ENCODE measurements at places on chromosomes 1 and 21. TPM values are rescaled to one million over a fixed set of nuclear protein-coding genes. Genes with fewer than 3 reads are reported as not detected.
A peak's percentile ranks its signal among the peaks of the same experiment; 100 is the strongest.

DNA sequence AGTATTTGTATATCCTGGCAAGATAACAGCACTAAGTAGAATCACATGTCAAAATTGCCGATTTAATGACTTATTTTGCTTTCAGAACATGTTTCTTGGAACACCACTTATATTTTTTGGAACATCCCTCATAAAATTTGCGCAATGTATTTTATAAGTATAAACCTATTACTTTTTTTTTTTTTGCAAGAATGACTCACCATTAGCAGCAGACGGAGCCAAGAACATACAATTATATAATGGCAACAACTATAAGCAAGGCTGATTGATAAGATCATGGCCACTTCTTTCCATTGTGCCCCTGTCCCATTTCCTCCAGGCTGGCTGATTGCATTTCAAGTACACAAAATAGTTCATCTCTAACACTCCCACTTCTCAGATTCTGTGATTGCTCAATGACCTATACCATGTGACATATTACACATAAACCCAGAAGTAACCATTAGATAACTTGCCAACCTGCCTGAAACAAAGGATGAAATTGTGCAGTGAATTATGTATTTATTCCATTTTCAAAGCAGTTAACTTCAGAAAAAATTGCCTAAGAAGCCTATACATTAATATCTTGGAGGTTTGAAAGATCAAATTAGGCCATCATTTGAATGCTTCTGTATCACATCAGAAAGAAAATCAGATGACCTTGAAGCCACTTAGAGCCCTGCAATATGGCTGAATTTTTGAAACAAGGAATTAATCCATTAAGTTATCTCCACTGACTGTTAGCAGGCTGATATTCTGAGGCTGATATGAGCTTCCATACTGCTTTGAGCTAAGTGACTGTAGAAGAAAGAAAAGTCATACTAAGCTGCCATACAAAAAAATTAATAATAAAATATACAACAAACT, 77.8 kb upstream of the PRMT6 start:
- no peak overlapping the region for H3K4me3 ChIP-seq
- H3K36me3 ChIP-seq: peaks cover 5% of the 10 kb centered on the region
- H3K27ac ChIP-seq: no peak overlapping the region

GRCh38 chr1:201396861-201397464, 2.2 kb downstream of the LAD1 start:
- no peak overlapping the region for H3K4me3 ChIP-seq
- no peak for DNase-seq
- no peak overlapping the region for H3K27ac ChIP-seq
- H3K4me1 ChIP-seq: no peaks in the 10 kb centered on the region
- peaks cover 5% of the 10 kb centered on the region for H3K27me3 ChIP-seq

- DNase-seq: peak; percentile 73
- no peak overlapping the region for H3K27ac ChIP-seq
- H3K4me1 ChIP-seq: peaks cover 2% of the 10 kb centered on the region
- no peaks in the 10 kb centered on the region for H3K27me3 ChIP-seq
- H3K4me3 ChIP-seq: no peak overlapping the region
Observed at GRCh38 chr21:43884012-43884860, 19.2 kb downstream of the AGPAT3 start.

- H3K27ac ChIP-seq: no peak overlapping the region
- DNase-seq: no peak
- no peaks in the 10 kb centered on the region for H3K4me1 ChIP-seq
- peak overlapping the region; percentile 99 for H3K4me3 ChIP-seq
Observed at GRCh38 chr1:67429528-67430357, 459 bp downstream of the SERBP1 start.

DNA sequence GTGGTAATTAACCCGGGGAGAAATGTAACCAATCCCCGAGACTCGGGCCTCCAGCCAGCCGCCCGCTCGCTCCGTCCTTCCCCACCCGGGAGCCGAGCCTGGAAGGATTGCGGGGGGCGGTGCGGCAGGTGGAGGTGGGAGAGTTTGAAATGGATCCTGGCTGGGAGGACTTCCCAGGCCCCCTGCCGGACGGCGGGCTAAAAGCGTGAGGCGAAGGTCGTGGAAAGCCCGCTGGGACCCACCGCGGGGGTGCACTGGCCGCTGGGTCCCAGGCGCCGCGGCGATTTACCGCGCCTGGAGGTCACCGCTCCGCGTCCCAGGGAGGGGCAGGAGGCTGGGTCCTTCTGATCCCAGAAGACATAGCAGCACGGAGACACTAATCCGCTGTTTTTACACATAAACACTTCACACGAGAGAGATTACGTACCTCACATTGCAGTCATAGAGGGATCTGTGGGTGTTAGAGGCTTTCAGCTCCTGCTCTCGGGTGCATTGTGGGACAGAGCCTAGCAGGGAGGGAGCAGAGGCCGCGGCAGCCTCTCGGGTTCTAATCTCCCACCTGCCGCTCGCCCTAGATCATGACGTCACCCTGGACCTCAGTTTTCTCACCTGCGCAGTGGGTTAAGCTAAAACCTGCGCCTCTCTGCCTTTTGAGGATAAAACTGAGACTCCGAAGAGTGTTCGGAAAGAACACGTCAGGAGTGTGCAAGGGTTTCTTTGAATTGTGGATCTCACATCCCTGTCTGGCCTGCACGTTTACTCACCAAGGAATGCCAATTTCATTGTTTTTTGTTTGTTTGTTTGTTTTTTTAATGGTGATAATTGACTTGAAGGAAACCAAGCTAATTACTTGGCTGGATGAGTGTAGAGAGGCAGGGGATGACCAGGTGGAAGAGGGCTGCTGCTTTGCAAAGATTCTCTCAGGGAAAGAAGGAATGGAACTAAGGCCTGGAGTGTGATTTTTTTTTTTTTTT, 17.1 kb upstream of the TMEM9 start:
- H3K36me3 ChIP-seq: no peaks in the 10 kb centered on the region
- no peaks in the 10 kb centered on the region for H3K4me1 ChIP-seq
- H3K27ac ChIP-seq: no peak overlapping the region
- DNase-seq: peak; percentile 62
- H3K27me3 ChIP-seq: no peaks in the 10 kb centered on the region
- H3K4me3 ChIP-seq: peak overlapping the region; percentile 81

DNA sequence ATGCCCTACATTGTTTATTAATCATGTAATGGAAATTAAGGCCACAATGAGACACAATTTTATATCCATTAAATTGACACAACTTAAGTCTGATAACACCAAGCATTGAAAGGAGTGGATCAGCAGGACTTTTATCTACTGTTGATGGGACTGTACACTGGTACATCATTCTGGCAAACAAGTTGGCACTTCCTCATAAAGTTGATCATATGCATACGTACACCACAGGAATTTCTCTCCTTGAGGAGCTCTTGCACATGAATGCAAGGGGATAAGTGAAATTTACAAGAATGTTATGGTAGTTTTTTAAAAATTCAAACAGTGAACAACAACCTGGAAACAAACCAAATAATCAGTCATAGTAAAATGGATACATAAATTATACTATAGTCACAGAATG, 20.1 kb downstream of the RAVER2 start:
- H3K36me3 ChIP-seq: peaks cover 11% of the 10 kb centered on the region
- H3K4me1 ChIP-seq: no peaks in the 10 kb centered on the region
- H3K4me3 ChIP-seq: no peak overlapping the region
- no peak for DNase-seq
- no peaks in the 10 kb centered on the region for H3K27me3 ChIP-seq

DNA sequence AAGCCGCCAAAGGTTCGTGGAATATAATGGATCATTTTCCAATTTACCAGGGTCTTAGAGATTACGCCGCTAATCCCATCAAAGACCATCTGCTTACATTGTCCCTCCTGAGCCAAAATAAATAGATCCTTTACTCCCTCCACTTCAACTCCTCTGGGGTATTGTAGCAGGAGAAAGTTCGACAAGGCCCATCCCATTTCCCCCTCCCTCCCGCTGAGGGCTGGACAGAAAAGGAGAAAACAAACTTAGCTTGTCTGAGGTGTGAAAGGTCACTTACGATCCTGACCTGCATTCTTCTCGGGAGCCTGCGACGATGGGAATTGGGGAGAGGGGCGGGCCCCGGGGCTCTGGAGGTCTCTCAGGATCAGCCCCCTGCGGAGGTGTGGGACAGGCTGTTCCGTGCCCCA, 60.8 kb downstream of the MEF2D start:
- no peaks in the 10 kb centered on the region for H3K4me1 ChIP-seq
- no peaks in the 10 kb centered on the region for H3K36me3 ChIP-seq
- H3K27me3 ChIP-seq: peaks cover 84% of the 10 kb centered on the region
- peak; percentile 65 for DNase-seq
- H3K27ac ChIP-seq: no peak overlapping the region

DNA sequence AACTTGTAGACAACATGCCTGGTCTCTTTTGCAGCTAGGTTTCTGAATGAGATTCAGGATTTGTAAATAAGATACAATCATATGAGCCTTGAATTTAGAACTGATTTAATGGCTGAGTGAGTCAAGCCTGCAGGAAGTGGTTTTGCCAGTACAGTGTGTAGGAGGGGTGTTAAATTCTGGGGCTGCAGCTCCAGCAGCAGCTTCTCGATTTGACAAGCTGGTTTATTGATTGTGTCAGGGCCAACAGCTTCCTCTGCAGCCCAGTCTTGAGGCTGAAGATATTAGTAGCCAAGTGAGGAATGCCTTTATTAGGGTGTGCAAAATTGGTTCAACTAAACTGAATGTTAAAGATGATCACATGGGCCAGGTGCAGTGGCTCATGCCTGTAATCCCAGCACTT, 11.5 kb upstream of the PLA2G5 start:
- no peak overlapping the region for H3K4me3 ChIP-seq
- no peaks in the 10 kb centered on the region for H3K4me1 ChIP-seq
- H3K27me3 ChIP-seq: no peaks in the 10 kb centered on the region
- DNase-seq: no peak
- H3K27ac ChIP-seq: no peak overlapping the region
- H3K36me3 ChIP-seq: no peaks in the 10 kb centered on the region

DNA sequence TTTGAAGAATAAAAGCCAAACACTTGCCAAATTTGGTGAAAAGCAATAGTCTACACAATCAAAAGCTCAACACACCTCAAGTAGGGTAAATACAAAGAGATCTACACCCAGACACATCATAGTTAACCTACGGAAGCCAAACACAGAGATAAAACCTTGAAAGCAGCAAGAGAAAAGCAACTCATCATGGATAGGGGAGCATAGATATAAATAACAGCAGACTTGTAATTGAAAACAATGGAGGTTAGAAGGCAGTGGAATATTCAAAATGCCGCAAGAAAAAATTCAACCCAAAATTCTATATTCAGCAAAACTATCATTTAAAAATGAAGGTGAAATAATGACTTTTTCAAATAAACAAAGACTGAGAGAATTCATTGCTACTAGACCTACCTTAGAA, 105.1 kb downstream of the ITSN1 start:
- no peak for DNase-seq
- peaks cover 62% of the 10 kb centered on the region for H3K36me3 ChIP-seq

DNA sequence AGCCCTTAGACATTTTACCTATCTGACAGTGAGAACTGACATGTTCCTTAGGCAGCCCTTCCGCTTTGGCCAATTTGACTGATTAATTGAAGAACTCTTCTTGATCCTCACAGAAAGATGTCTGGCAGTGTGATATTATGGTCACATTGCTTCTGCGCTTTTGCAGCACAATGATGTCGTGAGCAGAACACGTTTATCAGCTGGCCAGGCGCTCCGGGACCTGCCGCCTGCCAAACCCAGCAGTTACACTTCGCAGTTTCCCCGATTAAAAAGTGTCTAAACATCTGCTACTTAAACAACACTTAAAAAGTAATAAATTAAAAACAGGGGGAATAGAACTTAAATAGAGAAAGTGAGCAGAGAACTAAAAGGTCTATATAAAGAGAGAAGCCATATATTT, 103.5 kb upstream of the ETS2 start:
- H3K36me3 ChIP-seq: no peaks in the 10 kb centered on the region
- no peak for DNase-seq
- H3K27ac ChIP-seq: no peak overlapping the region
- no peak overlapping the region for H3K4me3 ChIP-seq

DNA sequence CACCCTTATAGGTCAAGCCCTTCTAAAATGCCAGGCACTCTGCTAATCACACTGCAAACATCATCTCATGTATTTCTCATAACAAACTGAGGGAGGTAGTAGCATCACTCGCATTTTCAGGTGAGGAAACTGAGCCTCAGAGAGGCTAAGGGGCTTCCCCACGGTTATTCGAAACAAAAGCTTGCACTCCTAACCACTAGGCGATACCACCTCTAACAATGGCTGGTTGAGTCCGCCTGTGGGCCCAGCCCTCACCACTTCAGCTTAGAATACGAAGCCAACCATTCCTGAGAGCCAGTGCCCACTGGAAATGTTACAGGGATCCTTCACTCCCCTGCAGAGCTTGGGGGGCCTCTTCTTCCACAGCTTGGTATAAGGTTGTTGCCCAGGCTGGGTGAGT, 65.3 kb upstream of the TENT5C start:
- H3K4me3 ChIP-seq: no peak overlapping the region
- H3K36me3 ChIP-seq: no peaks in the 10 kb centered on the region
- no peak overlapping the region for H3K27ac ChIP-seq
- H3K27me3 ChIP-seq: no peaks in the 10 kb centered on the region
- H3K4me1 ChIP-seq: no peaks in the 10 kb centered on the region

- H3K36me3 ChIP-seq: no peaks in the 10 kb centered on the region
- H3K27me3 ChIP-seq: 0 out of 2 replicates have a peak, but pooled peaks cover 2% of the 10 kb centered on the region
- no peak for DNase-seq
- peaks cover 3% of the 10 kb centered on the region for H3K4me1 ChIP-seq
Observed at GRCh38 chr1:66729523-66729922, 22.7 kb upstream of the DYNLT5 start.

- H3K27ac ChIP-seq: no peak overlapping the region
- no peak for DNase-seq
- no peak overlapping the region for H3K4me3 ChIP-seq
Observed at GRCh38 chr1:118588566-118588965, 399.6 kb downstream of the TBX15 start.

GRCh38 chr1:227934476-227935313, 13.0 kb downstream of the WNT9A start:
- H3K4me3 ChIP-seq: no peak overlapping the region
- H3K27me3 ChIP-seq: no peaks in the 10 kb centered on the region
- H3K27ac ChIP-seq: no peak overlapping the region
- H3K4me1 ChIP-seq: no peaks in the 10 kb centered on the region

DNA sequence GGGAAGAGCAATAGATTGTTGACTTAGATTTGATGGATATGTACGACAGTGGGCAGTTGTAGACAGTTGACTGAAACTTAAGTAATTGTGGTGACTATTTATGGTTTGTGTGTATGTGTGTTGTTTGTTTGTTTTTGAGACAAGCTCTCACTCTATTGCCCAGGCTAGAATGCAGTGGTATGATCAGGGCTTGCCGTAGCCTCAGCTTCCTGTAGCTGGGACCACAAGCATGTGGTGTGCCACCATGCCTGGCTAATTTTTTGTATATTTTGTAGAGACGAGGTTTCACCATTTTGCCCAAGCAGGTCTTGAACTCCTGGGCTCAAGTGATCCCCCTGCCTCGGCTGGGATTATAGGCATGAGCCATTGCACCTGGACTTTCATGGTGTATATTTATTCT, 9.8 kb downstream of the SDHC start:
- H3K4me3 ChIP-seq: no peak overlapping the region
- no peaks in the 10 kb centered on the region for H3K27me3 ChIP-seq
- H3K36me3 ChIP-seq: peaks cover 36% of the 10 kb centered on the region
- no peak overlapping the region for H3K27ac ChIP-seq
- no peak for DNase-seq

GRCh38 chr1:54904476-54905048, 17.6 kb upstream of the DHCR24 start:
- H3K4me1 ChIP-seq: peaks cover 4% of the 10 kb centered on the region
- H3K27ac ChIP-seq: no peak overlapping the region
- no peaks in the 10 kb centered on the region for H3K27me3 ChIP-seq
- peaks cover 16% of the 10 kb centered on the region for H3K36me3 ChIP-seq
- no peak for DNase-seq
- no peak overlapping the region for H3K4me3 ChIP-seq

Gene PGLYRP4
- total RNA-seq: not detected

Gene NUAK2
- total RNA-seq: 15.5 TPM

Gene LDLRAD1
- total RNA-seq: not detected

Gene LAMB3
- 0.26 TPM for total RNA-seq

Gene IGSF21
- 5.2 TPM for total RNA-seq

Gene TRAPPC10
- total RNA-seq: 32.9 TPM

Gene MTARC1
- total RNA-seq: 33.7 TPM
